Activated T-helper 17 cell treated with anti-CD3 and anti-CD28 coated beads, Interleukin-2, amount 50 U/mL, for 72 hours (primary cell): ENCODE measurements at places on chromosomes 2 and 18. TPM values are rescaled to one million over a fixed set of nuclear protein-coding genes. Genes with fewer than 3 reads are reported as not detected.
A peak's percentile ranks its signal among the peaks of the same experiment; 100 is the strongest.

GRCh38 chr2:28387082-28387960 lies 5.3 kb upstream of the FOSL2 start:
- ATAC-seq: no peak

DNA sequence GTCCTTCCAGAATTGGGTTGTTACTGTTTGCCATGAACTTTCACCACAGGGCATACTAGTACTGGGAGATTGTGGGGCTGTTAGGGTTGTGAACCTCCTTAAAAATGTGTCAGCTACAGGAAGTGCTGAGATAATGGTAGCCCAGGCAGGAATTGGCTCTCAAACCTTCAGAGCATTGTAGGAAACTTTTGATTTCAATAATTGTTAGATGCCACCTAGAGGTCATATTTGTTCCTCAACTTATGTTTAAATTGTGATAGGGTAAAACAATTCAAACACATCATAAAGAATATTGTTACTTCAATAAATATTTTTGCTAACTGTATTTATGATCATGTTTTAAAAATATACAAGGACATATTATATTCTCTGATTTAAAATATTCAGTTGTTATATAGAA lies 594.6 kb downstream of the ADCYAP1 start:
- no peak for ATAC-seq

CPLX4 gene
- not detected for total RNA-seq

VSNL1 gene
- total RNA-seq: not detected

EPAS1 gene
- 53.7 TPM for total RNA-seq

- ATAC-seq: peak; percentile 51
These were observed 98.7 kb downstream of the COPS8 start for GRCh38 chr2:237184192-237184918.

CERKL gene
- not detected for total RNA-seq

GRCh38 chr18:13175754-13176210 lies 42.8 kb upstream of the LDLRAD4 start:
- ATAC-seq: peak; percentile 85

DNA sequence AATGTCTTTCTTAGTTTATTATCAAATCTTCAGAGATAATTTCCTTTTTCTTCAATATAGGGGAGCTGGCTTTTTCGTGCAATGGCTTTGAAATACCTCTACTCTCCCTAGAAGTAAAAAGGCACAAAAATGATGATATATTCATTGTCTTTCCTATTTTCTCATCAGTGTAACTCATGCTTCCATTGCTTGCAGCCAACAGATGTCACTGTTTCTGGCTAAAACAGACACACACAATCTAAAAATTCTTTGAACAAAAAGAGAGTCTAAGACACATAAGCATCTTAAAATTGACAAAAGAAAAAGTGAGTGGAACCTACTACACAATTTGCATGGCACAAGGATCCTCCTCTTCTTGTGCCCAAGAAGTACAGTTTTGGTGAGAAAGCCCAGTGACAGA lies 448.7 kb upstream of the VRK2 start:
- ATAC-seq: no peak

GRCh38 chr2:54336977-54337255 lies 80.9 kb upstream of the TSPYL6 start:
- no peak for ATAC-seq

- ATAC-seq: no peak
These were observed 3.0 kb downstream of the PROC start for GRCh38 chr2:127421116-127421800.

PROM2 gene
- total RNA-seq: 0.90 TPM

DNA sequence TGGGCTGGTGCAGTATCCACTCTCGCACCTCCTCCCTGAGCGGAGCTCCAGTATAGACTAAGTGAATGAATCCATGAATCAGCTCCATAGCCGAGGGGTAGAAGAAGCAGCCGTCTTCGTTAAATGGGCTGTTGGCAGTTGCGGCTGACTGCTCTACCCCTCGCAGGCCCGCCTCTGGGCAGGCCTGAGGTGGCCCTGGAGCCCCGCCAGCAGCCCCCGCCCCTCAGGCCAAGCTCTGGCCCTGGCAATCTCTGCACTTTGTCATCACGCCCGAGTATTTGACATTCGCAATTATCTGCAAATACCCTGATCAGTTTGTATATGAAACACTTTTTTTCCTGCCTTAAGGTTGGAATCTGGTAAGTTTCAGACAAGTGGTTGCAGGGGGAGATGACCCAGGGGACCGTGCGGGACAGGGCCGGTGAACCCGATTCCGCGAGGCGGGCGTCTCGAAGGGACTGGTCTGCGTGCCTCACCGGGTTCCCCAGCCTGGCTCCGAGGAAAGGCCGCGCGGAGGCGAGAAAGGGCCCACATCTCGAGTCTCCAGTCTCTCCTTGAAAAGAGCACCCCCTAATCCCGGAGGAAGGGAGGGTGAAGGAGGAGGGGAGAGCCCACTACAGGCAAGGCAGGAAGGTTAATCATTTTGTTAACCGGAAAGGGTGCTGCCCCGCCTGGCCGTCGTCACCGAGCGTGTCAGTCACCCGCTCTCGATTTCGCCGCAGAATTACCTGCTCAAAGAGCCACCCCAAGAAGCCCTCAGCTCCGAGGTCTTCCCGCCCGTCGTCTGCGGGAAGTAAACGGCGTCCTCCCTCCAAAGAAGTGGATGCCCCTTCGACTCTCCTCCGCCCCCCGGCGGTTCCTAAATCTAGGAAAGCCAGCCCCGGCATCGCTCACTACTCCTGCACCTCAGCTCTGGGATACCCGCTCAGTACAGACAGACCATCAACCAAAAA lies 11.1 kb upstream of the SATB2 start:
- ATAC-seq: no peak

DNA sequence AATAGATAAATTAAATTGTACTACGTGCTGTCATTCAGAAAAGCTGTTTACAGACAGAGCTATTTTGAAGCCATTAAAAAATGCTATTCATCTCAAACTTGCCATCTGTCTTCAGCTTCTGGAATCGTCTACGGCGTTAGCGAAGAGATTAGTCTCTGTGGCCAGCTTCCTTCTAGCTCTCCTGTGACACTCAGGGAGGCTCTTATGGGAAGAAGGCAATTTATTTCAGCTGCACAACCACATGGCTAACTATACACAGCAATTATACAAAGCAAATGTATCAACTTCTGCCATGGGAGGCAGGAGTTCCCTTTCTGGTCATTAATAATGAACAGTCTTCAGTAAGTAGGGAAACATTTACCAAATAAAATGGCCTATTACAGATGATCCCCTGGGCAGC lies 6.3 kb downstream of the CTAGE1 start:
- no peak for ATAC-seq

DNA sequence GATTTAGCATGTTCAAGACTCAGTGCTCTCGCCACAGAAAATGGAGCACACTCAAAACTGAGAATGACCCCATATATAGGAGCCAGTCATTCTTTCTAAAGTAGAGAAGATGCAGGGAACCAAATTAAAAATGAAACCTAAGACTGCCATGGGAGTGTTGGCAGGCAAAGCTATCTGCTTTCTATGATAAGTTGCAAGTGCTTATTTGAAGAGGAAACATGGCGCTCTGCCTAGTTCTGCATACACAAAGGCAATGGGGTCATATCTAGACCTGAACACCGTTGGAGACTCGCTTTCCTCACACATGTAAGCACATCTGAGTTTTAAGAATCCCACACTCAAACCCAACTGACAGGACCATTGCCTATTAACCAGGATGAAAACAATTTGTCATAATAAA lies 292.5 kb downstream of the ALK start:
- no peak for ATAC-seq

- ATAC-seq: no peak
These were observed 139.5 kb upstream of the LRATD1 start for GRCh38 chr2:14492920-14493503.

GRCh38 chr2:117755768-117756167 lies 58.7 kb upstream of the DDX18 start:
- ATAC-seq: no peak

ANKAR gene
- 4.4 TPM for total RNA-seq

FN1 gene
- total RNA-seq: 0.97 TPM

GRCh38 chr2:32095671-32096070 lies 32.3 kb downstream of the SPAST start:
- no peak for ATAC-seq

DNA sequence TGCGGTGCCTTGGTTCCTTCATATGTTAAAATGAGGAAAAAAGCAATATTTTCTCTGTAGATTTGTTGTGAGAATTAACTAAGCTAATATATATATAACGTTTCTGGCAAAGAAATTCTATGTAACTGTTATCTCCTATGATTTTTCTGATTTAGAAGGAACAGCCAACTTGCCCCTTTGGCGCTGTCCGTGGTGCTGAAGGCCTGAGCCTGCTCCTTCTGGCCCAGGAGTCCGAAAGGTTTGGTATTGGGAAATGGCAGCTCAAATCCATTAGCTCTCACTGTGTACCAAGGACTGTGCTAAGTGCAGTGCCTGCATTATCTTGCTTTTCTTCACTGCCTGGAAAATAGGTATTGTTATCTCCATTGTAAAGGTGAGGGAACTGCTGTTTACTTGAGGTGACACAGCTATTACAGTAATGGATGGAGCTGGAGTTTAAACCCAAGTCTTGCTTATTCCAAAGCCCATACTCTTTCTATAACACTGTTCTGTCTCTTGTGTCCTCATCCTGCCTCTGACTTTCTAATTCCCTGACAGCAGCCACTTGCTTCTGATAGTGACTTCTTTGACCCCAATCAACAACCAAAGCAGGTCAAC lies 52.2 kb downstream of the C1QL2 start:
- no peak for ATAC-seq

CDH19 gene
- not detected for total RNA-seq

DNA sequence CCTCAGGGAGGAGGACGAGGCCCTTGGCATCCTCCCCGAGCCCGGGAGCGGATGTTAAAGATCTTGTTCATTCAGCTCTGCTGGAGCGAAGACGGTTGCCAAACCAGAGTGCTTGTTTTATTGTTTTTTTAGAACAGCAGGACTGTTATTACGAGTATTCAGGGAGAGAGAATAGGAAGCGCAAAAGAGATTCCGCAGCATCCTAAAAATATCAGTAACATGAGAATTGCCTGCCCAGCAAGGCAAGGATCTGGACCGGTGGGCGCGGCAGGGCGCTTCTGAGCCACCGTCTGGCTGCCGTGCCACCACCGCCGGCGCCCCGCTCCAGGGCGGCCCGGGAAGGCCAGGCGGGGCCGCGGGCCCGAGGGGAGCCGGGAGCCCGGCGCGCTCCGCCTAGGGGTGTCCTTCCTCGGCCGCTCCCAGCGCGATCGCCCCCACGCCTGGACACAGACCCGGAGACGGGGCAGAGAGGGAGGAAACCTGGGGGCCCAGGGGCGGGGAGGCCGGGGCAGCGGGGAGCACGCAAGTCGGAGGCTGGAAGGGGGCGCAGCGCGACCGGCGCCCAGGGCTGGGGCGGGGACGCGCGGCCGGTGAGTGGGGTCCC lies 843 bp downstream of the CYS1 start:
- ATAC-seq: peak; percentile 46

DNA sequence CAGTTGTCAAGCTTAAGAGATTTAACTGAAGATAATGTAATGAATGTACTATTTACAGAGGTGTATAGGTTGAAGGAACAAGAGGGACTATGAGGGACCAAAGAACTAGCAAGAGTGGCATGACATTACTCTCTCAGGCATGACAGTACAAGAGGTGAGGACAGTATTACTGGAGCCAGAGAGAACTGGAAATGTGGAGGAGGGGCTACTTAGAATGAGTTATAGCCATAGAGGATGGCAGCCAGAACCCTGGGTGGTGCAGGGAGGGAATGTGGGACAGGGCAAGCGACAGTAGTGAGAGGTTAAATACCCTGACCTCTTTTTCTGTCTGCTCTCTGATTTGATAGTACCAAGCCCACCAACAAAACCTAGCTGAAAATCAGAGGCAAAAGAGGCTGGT lies 122.6 kb upstream of the UGP2 start:
- no peak for ATAC-seq

DNA sequence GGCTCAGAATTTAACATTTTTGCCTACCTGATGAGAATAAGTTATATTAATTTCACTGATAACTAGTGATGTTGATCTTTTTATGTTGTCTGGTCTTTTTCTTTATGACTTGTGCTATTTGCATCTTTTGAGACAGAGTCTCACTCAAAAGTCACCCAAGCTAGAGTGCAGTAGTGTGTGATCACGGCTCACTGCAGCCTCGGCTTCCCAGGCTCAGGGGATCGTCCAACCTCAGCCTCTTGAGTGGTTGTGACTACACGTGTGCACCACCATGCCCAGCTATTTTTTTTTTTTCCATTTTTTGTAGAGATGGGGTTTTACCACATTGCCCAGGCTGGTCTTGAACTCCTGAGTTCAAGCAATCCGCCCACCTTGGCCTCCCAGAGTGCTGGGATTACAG lies 7.5 kb downstream of the SMCHD1 start:
- ATAC-seq: no peak

DNA sequence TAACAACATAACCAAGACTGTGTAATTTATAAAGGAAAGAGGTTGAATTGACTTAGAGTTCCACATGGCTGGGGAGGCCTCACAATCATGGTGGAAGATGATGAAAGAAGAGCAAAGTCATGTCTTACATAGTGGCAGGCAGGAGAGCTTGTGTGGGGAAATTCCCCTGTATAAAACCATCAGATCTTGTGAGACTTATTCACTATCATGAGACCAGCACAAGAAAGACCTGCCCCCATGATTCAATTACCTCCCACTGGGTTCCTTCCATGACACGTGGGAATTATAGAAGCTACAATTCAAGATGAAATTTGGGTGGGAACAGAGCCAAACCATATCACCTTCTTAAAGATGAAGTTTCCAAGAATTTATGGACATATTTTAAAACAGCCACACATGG lies 2.5 kb upstream of the IL36RN start:
- ATAC-seq: peak; percentile 31

GRCh38 chr18:41134426-41134825 lies 820.6 kb upstream of the PIK3C3 start:
- no peak for ATAC-seq

HRH4 gene
- 2.2 TPM for total RNA-seq

GRCh38 chr2:101753720-101754490 lies 56.4 kb downstream of the MAP4K4 start:
- peak; percentile 52 for ATAC-seq

- no peak for ATAC-seq
These were observed 79.2 kb downstream of the LAMA1 start for GRCh38 chr18:7038330-7038851.

C2orf66 gene
- total RNA-seq: 0.43 TPM

- no peak for ATAC-seq
These were observed 61.6 kb upstream of the LINC00305 start for GRCh38 chr18:64210401-64210949.

AGXT gene
- total RNA-seq: not detected

DES gene
- total RNA-seq: not detected

GRCh38 chr2:112798979-112799975 lies 15.0 kb upstream of the IL1A start:
- peak; percentile 53 for ATAC-seq

DNA sequence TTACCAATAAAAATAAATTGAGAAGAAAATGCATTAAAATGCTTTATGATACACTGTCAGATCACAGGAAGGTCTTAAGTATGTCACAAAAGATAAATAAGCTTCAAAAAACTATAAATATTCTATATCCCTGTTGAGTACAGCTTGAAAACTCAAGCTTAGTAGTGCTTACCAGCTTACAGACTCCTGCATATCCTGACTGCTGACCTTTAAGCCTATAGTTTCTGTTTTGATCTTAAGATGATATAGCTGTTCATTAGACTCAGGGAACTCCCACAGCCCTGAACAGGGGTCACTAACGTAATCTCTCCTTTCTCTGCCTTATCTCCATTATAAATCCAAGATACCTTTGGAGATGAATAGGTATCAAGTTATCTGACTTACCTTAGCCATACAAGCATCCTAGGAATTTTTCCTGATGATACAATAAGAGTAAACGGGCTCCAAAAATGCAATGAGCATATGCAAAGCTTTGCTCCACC lies 93.7 kb upstream of the RBBP8 start:
- ATAC-seq: peak; percentile 40

HAAO gene
- total RNA-seq: 0.99 TPM

ASB18 gene
- not detected for total RNA-seq

- ATAC-seq: no peak
These were observed 969.1 kb upstream of the CDH2 start for GRCh38 chr18:29146068-29146467.

HIBCH gene
- total RNA-seq: 31.3 TPM
